HCT116 (cell line): ENCODE measurements at places on chromosomes 4 and X. TPM values are rescaled to one million over a fixed set of nuclear protein-coding genes. Genes with fewer than 3 reads are reported as not detected.

GRCh38 chr4:128275346-128275745 lies 12.3 kb downstream of the PGRMC2 start:
- no peak for DNase-seq

DNA sequence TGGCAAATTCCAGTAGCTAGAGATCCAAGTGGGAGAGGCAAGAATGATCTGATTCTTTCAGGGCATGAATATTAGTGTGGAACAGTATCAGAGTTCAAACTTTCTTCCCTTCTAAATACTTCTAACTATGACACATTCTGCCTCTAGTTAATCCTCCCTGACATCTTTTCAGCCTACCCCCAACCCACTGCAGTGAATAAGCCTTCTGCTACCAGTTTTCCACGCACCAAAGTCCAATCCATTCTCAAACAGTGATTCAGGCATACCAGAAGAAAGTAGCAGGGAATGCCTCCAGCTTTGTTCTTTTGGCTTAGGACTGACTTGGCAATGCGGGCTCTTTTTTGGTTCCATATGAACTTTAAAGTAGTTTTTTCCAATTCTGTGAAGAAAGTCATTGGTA lies 155.4 kb upstream of the FTHL17 start:
- DNase-seq: no peak

DNA sequence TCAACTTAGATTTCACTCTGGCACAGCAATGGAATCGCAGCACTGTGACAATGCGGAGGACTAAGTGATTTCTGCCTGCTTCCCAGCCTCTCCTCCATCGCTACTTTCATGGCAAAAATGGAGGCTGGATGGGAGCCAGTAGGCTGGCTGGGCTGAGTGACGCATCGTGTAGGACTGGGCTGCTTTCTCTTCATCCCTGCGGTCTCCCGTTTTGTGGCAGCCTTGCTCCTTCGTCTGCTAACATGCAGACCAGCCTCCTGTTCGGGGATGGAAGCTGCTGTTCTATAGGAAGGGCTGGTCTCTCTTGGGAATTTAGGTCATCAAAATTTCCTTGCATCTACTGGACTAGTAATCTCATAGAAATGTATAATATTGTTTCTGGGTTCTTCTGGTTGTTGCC lies 15.8 kb upstream of the RGS12 start:
- DNase-seq: no peak

GRCh38 chr4:1060621-1061020 lies 49.2 kb downstream of the FGFRL1 start:
- DNase-seq: no peak

GRCh38 chr4:187090401-187090800 lies 366.7 kb upstream of the FAT1 start:
- DNase-seq: no peak

GRCh38 chr4:74006009-74006476 lies 7.6 kb upstream of the CXCL5 start:
- DNase-seq: no peak

- DNase-seq: peak; percentile 21
Observed at GRCh38 chr4:183986971-183987946, 82.2 kb downstream of the STOX2 start.

GRCh38 chrX:72652082-72652481 lies 62.0 kb downstream of the PHKA1 start:
- DNase-seq: no peak

- no peak for DNase-seq
Observed at GRCh38 chr4:19063662-19064061, 1042.1 kb upstream of the LCORL start.

DNA sequence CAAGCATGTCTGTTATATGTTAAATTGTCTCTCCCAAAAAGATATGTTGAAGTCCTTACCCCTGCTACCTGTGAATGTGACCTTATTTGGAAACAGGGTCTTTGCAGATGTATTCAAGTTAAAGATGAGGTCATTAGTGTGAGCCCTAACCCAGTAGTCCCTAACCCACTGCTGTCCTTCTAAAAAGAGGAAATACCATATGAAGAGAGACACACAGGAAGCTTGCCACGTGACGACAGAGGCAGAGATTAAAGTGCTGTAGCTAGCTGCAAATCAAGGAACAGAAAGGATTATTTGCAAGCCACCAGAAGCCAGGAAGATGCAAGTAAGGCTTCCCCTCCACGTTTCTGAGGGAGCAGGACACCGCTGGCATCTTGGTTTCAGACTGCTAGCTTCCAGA lies 150.1 kb downstream of the HNRNPD start:
- no peak for DNase-seq

DNA sequence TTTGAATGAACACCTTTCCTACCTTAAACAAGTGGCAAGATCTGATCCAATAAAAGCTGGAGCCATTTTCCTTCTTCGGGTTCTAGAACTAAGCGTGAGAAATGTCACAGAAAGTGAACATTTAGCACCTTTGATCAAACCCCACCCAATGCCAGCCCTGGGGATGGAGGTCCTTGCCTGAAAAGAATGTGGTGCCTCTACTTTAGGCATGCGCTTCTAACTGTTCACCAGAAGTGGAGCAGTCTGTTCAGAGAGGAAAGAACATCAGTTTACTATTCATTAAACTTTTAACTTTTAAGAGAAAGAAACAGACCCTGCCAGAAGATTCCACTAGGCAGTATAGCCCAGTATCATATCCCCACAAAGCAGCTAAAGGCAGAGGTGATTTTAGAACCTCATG lies 75.9 kb downstream of the INTS12 start:
- DNase-seq: no peak

DNA sequence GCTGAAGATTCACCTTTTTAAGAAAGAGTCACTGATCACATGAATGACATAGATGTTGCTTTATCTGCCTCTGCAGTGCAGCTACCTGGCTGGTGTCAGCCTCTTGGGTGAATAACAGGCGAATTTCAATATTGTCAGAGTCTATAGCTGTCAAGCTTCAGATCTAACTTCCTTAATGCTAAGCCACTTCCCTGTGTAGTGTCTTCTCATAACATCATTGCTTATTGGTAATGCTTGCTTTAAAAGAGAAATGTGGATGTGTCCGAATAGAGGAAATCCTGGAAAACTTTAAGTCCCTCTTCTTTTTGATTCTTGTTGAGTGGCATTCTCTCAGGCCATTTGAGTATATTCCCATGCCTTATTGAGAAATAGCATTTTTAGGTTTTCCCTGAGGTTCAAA lies 7.3 kb upstream of the IGFBP7 start:
- no peak for DNase-seq

DNA sequence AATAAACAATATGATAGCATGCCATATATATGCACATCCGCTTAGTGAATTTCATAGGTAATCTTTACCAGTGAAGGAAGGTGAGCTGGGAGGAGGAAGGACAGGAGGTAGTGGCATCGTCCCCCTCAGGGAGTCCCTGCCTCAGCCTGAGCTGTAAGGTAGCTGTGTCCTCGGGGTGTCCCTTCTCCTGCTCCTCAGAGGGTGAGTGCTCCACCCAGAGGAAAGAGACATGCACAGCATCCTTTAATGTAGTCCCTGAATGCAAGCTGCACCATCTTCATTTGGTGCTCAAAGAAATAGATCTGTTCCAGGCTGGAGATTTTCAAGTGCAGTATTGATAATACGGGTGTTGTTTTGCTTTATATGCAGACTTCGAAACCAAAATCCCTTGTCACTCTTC lies 330.4 kb upstream of the SFRP2 start:
- no peak for DNase-seq

GRCh38 chr4:95077864-95078263 lies 320.1 kb downstream of the BMPR1B start:
- DNase-seq: no peak

DNA sequence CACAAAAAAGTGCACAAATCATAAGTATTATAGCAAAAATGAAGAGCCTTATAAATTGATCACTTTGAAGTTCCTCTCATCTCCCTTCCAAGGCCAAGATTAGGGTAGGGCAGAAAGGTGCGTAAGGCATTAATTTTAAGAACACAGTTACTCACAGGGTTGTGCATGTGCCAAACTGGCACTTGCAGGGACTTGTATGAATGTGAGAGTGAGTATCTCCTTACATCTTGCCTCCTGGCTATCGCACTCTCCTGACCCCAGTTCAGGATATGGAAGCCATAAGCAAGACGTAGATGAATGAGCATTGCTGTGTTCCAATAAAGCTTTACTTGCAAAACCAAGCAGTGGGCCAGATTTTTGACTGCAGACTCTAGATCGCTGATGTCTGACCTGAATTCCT lies 510.1 kb upstream of the AADAT start:
- DNase-seq: no peak

DNA sequence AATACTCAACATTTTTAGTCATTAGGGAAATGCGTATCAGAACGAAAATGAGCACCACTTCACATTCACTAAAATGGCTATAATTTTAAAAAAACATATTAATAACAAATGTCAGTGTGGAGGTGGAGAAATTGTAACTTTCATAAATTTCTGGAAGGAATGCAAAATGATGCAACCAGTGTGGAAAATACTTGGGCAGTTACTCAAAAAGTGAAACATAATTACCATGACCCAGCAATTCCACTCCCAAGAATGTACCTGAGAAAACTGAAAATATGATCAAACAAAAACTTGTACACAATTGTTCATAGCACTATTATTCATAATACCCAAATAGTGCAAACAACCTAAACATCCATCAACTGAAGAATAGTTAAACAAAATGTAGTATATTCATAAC lies 76.1 kb upstream of the FAM241A start:
- no peak for DNase-seq

DNA sequence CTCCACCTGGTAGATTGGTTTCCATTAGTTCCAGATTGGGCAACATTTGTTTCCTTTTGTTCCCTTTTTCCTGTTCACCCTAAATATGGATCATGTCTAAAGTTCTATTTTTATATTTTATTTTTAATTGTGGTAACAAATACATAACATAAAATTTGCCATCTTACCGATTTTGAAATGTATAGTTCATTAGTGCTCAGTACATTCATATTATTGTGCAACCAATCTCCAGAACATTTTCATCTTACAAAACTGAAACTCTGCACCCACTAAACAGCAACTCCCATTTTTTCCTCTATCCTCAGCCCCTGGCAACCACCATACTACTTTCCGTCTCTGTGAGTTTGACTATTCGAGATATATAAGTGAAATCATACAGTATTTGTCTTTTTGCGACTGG lies 14.2 kb upstream of the RPS6KA3 start:
- no peak for DNase-seq

DNA sequence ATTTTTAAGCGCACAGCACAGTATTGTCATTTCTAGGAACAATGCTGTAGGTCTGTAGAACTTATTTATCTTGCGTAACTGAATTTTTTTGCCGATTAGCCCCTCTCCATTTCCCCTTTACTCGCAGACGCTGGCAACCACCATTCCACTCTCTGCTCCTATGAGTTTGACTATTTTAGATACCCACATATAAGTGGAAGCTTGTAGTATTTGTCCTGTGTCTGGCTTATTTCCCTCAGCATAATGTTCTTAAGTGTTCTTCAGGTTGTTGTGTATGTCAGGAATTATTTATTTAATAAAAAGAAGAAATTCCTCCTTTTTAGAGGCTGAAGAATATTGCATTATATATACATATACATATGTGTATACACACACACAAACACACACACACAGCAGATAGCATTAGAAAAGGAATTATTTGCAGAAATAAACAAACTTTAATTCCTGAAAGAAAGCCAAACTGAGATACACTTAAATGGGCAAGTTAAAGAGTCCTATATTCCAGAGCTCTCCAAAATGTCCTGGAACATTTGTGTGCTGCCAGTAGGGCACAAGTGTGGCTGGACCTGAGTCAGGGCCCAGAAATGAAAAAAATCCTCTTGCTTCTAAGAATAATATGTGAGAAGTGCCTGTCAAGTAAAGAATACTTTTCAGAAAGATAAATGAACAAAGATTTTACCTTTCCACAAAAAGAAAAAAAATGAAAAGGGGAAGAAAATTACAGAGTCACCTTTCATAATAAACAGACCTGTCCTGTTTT lies 4.5 kb upstream of the ZNF330 start:
- DNase-seq: no peak

GRCh38 chr4:36236159-36236558 lies 8.2 kb downstream of the ARAP2 start:
- no peak for DNase-seq

- DNase-seq: no peak
Observed at GRCh38 chr4:26104056-26104685, 190.2 kb downstream of the SMIM20 start.

- DNase-seq: no peak
Observed at GRCh38 chr4:174214101-174214878, 69.2 kb downstream of the FBXO8 start.

GRCh38 chr4:3462321-3462789 lies 751 bp upstream of the DOK7 start:
- DNase-seq: no peak

DNA sequence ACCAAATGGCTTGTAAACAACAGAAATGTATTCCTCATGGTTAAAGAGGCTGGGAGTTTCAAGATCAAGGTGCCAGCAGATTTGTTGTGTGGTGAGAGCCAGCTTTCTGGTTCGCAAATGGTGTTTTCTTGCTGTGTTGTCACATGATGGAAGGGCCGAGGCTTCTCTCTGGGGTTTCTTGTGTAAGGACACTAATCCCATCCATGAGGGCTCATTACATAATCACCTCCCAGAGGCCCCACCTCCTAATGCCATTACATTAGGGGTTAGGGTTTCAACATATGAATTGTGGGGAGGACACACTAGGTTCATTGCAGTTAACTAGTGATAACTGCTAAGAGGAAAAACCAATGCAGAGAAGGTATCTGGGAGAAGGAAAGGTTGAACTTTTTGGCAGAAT lies 103.5 kb upstream of the ENPEP start:
- DNase-seq: no peak

HHIP gene
- not detected for total RNA-seq

HS3ST1 gene
- 134 TPM for total RNA-seq

NAP1L2 gene
- total RNA-seq: not detected

NR0B1 gene
- total RNA-seq: not detected

RNF175 gene
- total RNA-seq: not detected

MAGEA11 gene
- not detected for total RNA-seq

IRS4 gene
- not detected for total RNA-seq

ETDA gene
- total RNA-seq: not detected

UGT2A1 gene
- total RNA-seq: not detected

LRCH2 gene
- not detected for total RNA-seq

PLAC8 gene
- total RNA-seq: 0.61 TPM

SERTM2 gene
- total RNA-seq: not detected

MAOB gene
- 28.2 TPM for total RNA-seq
